ENCODE measurements at places on chromosomes 4 and X.

GRCh38 chr4:6189511-6189910 is 10.8 kb downstream of the JAKMIP1 start:
- DNase-seq, result no peak

DNA sequence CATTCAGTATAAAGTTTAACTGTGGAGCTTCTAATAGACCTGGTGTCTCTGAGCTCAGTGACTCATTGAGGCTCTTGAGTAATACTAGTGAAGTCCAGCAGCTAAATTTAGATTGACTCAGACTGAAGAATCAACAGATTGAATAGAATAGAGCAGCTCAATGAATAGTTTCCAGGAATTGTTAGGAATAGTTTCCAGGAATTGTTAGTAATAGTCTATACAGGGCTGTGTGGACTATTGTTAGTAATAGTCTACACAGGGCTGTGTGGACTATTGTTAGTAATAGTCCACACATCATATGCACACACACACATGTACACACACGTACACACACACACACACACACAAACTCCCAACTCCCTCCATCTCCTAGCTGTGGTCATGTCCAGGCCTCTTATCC is 3.0 kb downstream of the GIMD1 start:
- DNase-seq, result no peak

GRCh38 chr4:169184686-169185085 is 86.1 kb downstream of the SH3RF1 start:
- DNase-seq, result no peak

GRCh38 chr4:26576231-26576739 is 7.6 kb upstream of the TBC1D19 start:
- no peak for DNase-seq

GRCh38 chrX:130623518-130623917 is 221.7 kb downstream of the RBMX2 start:
- DNase-seq, result no peak

DNA sequence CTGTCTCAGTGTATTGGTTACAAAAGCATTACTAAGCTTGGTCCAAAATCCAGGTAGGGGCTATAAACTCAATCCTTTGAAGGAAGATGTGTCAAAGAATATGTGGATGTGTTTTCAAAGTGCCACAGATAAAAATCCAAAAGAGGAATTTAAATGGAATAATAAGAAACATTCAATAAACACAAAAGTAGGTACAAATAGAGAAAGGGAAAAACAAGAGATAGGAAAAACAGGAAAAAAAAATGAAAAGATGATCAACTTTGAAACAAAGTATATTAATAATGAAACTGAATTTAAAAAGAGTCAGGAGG is 64.0 kb downstream of the PPP4R3C start:
- no peak for DNase-seq

DNA sequence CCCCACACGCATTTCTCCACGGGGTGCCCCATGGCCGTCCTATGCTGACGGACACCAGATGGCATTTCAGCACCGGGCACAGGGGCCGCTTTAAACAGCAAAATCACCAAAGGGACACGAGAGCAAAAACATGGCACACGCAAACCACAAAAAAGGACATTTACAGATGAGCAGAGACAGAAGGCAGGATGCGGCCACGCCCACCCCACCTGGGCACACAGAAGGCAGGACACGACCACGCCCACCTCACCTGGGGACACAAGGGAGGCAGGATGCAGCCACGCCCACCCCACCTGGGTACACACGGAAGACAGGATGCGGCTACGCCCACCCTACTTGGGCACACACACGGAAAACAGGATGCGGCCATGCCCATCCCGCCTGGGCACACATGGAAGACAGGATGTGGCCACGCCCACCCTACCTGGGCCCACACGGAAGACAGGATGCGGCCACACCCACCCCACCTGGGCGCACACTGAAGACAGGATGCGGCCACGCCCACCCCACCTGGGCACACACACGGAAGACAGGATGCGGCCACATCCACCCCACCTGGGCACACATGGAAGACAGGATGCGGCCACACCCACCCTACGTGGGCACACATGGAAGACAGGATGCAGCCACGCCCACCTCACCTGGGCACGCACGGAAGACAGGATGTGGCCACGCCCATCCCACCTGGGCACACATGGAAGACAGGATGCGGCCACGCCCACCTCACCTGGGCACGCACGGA is 69.1 kb downstream of the FAM53A start:
- DNase-seq, result no peak

DNA sequence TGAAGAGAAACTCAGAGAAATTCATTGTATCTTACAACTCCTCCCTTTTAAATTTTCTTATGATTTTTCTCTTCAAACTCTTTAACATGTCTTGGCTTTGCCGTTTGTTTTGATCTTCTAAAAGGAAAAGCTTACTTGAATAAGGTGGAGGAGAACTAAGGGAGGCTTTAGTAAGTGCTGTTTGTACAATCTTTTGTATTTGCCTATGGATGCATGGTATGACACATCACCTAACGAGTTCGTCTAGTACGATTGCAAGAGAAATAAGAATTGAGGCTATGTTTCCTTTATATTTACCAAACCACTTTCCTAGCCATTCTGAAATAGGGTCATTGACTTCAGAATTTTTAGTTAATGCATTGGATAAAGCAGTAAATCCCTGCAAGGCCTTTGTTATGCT is 8.4 kb upstream of the BST1 start:
- no peak for DNase-seq

DNA sequence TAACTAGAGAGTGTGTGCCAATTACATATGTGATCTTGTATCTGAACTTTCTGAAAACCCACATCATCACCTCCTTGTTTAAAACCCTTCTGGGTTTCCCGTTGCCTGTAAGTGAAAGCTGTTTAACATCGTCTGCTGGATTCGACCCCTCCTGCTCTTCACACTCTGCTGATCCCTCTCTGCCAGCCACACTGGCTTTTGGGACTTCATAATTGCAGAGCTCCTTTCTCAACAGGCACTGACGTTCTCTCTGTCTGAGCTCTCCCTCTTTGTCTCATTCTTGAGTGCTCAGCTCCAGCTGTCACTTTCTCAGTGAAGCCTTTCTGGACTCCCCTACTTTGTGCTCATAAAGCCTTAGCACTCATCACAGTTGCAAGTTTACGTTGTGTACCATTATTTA is 153.9 kb downstream of the CEP135 start:
- no peak for DNase-seq

DNA sequence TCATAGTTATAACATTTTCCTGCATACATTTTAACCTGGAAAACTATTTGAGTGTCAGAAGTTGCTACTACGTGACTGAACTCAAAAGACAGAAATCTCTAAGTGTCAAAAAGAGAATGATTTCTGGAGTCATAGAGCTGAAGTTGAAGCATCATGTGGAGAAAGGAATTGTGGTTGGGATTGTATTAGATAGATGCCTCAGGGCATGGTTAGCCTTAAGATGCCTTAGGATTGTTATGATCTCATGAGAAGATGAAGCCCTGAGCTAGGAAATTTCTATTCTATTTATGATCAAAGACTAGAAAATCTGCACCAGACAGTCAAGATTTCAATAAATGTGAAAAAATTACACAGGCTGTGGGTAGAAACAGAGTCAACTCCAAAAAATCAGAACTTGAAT is 20.2 kb downstream of the EPGN start:
- DNase-seq, result no peak

DNA sequence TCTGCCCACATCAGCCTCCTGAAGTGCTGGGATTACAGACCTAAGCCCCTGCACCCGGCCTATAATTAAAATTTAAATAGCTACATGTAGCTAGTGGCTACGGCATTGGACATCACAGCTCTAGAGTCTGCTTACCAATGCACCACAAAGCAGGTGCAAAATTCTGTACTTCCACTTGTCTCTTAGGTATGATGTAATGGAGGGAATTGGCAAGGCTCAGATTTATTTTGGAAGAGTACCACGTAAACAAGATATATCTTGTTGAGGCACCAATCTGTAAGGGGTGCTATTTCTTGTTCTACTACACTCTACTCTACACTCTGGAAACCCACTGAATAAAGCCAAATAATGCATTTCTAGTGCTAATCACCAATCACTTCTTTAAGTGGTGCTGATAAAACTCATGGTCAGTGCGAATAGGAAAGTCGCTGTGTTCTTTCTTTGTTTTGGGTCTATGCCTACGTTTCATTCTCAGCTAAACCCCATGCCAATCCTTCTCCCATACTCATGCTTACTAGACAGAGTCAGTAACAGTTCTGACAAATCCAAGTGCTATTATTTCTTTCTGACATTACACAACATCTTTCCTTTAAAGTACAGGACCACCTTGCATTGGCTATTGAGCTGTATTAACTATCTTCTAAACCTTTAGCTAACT is 92.3 kb downstream of the GC start:
- no peak for DNase-seq

DNA sequence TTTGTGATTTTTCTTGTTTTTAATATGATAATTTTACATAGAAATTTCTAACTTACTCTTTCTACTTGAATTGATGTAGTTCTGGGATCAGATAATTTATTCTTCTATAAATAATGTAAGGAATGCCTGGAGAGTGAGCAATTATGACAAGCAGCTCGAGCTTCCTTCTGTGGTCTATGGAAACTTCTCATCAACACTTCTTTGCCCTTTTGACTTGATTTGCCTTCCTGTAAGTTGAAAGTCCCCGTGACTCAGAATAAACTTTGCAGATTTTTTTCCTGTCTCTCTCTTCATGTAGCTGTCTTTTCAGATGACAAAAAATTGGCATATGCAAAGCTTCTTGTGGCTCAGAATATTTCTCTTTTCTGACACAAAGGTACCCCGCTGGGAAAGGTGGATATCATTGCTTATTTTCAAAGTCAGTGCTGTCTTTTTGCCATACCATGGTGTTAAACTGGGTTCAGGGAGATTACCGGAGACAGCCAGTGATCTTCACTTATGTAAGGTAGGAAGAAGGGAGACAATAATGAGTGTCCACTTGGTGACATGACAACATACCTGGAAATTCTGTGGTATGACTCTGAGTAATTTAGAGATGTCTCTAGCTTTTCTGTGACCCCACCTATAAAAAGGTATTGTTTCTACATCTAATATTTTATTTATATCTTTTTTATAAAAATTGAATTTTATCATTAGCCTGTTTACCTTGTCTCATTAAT is 278.6 kb upstream of the GNPDA2 start:
- DNase-seq, result no peak

- no peak for DNase-seq
Measured at GRCh38 chrX:3360881-3361280, 14.4 kb upstream of the MXRA5 start.

GRCh38 chr4:117357437-117357836 is 272.1 kb upstream of the TRAM1L1 start:
- DNase-seq, result no peak

- DNase-seq, result no peak
Measured at GRCh38 chrX:69280933-69281332, 115.7 kb upstream of the PJA1 start.

DNA sequence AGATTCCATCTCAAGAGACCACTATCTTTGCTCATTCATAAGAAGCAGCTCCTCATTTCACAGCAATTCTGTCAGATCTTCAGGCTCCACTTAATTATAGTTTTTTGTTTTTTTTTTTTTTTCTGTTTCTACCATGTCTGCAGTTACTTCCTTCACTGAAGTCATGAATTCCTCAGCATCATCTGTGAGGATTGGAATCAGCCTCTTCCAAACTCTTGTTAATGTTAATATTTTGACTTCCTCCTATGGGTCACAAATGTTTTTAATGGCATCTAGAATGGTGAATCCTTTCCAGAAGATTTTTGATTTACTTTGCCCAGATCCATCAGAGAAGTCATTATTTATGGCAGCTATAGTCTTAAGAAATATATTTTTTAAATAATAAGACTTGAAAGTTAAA is 53.1 kb downstream of the BMP2K start:
- DNase-seq, result no peak

DNA sequence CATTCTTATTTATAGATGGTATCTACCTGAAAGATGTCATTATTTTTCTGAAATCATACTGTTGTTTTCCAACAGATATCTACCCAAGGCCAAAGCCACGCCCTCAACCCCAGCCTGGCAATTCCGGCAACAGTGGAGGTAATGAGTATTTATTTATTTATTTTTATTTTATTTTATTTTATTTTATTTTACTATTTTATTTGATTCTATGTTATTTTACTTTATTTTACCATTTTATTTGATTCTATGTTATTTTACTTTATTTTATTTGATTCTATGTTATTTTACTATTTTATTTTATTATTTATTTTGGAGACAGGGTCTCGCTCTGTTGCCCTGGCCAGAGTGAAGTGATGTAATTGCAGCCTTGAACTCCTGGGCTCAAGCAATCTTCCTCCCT is 37.7 kb downstream of the XG start:
- DNase-seq, result no peak

DNA sequence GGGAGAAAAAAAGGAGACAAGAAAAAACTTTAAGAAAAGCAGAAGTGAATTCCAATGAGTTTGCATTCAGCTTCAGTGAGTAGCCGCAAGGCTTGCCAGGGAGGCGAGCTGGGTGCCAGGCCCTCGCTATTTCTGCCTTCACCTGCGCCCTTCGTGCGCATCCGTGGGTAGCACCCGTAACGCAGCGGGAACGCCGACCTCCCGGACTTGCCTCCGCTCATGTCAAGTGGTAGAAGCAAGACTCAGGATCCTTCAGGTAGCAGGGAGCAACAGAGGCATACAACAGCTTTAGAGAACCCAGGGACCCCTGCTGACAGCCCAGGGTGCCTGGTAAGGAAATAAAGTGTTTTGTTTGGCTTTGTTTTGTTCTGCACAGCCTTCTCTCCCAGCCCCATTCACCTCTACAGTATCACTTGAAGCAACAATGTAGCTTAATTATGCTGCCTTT is 140.0 kb upstream of the BCOR start:
- DNase-seq, result no peak

DNA sequence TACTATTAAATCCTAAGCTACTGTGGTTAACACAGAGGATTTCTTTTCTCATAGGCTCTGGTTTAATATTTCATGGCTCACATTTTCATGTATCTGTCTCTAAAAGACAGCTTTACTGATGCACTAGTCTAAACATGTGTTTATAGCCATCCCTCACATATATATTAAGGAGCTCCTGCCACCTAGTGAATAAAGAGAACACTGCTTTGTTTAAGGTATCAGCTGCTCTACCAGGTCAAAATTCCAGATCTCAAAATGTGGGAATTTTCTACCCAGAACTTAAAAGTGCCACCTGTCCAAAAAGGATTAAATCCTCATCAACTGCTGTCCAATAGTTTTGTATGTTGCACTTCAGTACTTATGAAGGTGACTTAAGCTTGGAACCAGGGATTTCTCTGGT is 188.5 kb upstream of the TEX13C start:
- DNase-seq, result no peak

- no peak for DNase-seq
Measured at GRCh38 chr4:87042986-87043820, 108.4 kb downstream of the AFF1 start.

- DNase-seq, result no peak
Measured at GRCh38 chr4:152398060-152398459, 137.8 kb downstream of the FBXW7 start.
